ENCODE measurements at places on chromosomes 12 and 14.

DNA sequence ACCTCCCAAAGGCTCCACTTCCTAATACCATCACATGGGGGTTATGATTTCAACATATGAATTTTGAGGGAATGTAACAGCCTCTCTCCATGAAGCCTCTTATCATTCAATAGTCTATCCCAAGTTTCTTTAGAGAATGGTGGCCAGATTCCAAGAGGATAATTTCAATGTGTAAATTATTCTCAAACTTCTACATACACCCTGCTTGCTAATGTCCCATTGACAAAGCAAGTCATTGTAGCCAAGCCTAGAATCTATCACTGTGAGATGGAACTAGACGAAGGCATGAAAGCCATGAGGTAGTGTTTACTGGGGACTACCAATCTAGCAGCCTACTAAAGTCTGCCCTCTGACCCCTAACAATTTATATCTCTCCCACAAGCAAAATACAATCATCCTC lies 3.8 kb downstream of the INHBC start:
- DNase-seq, result no peak

DNA sequence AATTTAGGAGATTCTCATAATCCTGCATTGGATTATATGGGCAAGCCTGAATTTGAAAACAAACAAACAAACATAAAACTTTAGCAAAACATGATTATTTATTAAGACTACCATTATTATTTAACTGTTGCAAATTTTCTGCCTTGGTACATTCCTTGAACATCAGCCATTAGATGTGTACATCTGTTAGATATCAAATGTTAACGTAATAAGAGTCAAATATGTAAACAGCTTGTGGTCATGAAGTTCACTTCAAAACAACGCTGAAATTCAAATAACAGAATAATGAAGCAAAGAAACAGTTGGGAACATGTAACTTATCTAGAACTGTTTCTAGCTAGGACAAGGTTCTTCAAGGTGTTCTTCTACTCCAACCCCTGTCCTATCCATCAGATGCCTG lies 14.3 kb upstream of the TMX1 start:
- DNase-seq, result no peak

- DNase-seq, result no peak
Observed at GRCh38 chr12:90120627-90121026, 412.0 kb upstream of the ATP2B1 start.

GRCh38 chr12:1890119-1890703 lies 28.2 kb downstream of the CACNA2D4 start:
- no peak for DNase-seq

GRCh38 chr12:62903151-62903550 lies 31.8 kb downstream of the PPM1H start:
- no peak for DNase-seq
